ENCODE measurements at places on chromosomes 13 and 19. TPM values are rescaled to one million over a fixed set of nuclear protein-coding genes. Genes with fewer than 3 reads are reported as not detected.

Gene NALCN
- 0.49 TPM for total RNA-seq

Gene TPM4
- 1,255 TPM for total RNA-seq

Gene PRTN3
- not detected for total RNA-seq

Gene PSG7
- total RNA-seq: 0.16 TPM

Gene PRKCG
- 0.12 TPM for total RNA-seq

Gene ICAM4
- total RNA-seq: 0.24 TPM

Measured in hair follicle dermal papilla cell (primary cell).